ENCODE measurements at places on chromosomes 3 and 15.

DNA sequence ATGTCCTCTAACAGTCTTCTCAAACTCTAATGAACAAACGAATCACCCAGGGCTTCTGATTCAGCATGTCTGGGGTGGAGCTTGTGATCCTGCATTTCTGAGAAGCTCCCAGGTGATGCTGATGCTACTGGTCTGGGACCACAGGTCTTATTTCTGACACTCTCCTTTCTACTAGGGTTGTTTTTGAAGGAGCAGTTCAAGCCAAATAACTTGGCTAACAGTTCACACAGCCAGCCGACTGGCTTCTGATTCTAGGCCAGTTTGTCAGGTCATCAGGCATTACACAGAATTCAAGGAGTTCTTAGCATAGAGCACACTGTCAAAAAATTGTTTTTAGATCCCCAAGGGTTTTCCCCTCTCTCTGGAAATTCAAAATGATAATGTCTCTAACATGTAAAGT is 100.7 kb downstream of the TIGIT start:
- DNase-seq: no peak

GRCh38 chr3:24682141-24682547 is 187.5 kb upstream of the THRB start:
- no peak for DNase-seq

DNA sequence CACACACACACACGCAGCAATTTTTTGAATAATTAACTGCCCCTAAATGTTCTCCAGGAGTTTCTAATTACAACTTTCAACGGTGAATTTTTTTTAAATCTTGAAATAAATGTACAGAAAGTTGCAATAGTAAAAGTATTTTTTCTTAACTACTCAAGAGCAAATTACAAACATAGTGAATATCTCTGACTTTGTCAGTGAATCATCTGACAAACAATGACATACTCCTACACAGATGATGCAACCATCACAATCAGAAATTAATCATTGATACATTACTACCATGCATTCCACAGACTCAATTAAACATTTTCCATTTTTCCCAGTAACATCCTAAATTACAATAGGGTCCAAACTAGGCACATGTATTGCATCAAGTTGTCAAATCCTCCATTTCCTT is 597.3 kb downstream of the NAALADL2 start:
- no peak for DNase-seq

GRCh38 chr15:36938764-36939163 is 161.6 kb downstream of the MEIS2 start:
- DNase-seq: no peak

DNA sequence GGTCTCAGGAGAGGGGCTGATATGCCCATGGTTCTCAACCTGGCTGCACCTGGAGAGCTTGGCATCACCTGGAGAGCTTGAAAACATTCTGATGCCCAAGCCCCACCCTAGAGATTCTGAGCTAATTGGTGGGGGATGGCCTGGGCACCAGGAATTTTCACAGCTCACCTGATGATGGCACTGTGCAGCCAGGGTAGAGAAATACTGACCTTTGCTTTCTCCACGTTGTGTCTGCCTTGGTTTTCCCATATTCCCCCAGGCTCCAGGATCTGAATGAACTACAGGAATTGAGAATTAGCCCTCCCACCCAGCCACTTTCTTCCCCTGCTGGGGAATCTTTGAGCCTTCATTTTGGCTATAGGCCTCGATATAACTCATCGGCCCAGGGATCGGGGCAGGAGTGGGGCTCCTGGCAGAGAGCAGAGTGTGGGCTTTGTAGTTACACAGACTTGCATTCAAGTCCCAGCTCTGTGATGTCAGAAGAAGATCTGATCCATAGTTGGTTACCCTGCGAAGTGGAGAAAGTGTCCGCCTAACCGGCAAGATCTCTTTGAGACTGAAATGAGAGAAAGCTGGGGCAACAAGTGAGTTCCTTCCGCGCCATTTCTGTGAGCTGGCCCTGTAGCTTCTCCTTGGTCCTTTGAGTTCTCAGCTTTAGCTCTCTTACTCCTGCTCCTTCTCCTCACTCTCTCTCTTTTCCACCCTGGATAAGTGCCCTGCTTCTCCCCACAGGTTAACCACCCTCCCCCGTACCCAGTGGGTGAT is 33.1 kb upstream of the UBE2Q2 start:
- DNase-seq: peak; percentile 25

GRCh38 chr3:12198301-12198700 is 39.6 kb upstream of the TIMP4 start:
- DNase-seq: no peak

DNA sequence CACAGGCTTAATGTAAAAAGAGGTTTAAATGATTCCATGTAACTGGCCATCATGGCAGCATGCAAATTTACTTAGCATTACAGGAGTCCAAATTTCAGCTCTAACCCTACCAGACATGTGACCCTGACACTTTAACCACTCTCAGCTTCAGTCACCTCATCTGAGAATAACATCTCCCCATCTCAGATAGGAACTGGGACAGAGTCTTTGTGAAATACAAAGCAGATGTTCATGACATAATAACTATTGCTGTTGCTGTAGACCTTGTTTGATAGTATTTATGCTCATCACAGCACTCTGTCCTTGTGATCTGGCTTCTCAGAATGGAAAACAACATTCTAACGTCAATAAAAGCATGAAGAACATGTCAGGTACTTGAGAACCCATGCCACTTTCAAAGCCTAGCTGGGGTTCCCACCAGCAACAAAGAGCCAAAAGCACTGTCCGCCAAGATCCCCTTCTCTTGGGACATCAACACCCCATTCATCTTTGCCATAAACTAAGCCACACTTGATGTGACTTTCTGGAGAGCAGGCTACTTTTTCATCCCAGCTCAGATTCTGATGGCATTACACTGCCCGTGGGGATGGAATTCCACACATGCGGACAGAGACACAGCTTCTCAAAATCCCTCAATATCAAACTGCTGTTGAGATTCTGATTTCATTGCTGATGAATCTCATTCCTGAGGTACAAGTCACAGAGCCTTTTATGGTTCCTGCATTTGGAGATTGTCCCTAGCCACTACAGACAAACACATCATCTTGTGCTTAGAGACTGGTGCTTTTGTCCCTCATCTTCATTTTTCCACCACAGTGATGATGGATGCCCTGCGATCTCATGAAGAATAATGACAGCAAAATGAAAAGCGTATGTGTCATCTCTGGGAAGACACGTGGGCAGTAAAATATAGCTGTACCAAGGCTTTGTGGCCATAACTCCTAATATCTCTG is 202.7 kb downstream of the TNIK start:
- no peak for DNase-seq

GRCh38 chr15:36798794-36799193 is 219.4 kb downstream of the CDIN1 start:
- DNase-seq: no peak

- DNase-seq: no peak
Observed at GRCh38 chr15:39597751-39598185, 16.9 kb downstream of the THBS1 start.

DNA sequence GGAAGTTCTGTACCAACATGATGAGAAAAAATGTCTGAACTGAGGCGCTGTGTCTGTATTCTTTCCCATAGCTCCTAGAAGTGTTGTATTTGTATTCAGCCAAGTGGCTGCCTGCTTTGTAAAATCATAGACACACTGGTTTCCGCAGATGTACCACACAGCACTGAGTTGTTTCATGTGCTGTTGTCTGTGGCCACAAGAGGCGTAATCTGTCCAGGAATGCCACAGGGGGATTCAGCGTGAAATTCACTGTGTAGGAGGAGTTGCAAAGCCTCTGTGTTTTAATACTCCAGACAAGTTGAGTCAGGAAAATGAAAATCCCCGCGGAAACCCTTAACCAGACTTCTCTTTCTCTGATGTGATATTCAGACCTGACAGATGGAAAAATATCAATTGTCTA is 462.2 kb downstream of the NSUN3 start:
- DNase-seq: no peak

DNA sequence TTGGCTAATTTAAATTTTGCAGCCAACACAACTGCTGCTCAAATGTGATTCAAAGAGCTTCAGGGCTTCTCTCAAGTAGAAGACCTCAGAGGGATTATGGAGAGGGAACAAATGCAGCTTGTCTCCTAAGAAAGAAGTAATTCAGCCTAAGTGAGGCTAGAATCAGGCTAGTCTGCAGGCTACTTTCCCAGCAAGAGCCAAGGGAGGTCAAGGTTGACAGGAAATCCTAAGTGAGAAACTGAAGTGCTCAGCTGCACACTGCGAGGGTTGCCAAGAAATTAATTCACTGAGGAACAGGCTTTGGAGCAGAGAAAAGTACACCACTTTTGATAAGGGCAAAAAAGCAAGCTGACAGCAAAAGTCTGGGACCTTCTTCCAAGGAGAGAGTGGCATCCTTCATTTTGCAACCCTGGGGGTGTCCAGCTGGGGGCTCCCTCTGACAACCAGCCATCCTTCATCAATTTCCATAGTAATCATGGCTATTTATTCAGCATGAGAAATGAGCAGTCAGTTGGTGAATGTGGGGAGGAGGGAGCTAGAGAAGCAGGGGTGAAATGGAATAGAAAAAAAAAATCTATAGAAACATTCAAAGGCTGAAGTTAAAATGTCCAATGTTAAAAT is 646.4 kb upstream of the ADAMTS9 start:
- DNase-seq: no peak

- no peak for DNase-seq
Observed at GRCh38 chr15:100570735-100571313, 31.2 kb downstream of the LINS1 start.

DNA sequence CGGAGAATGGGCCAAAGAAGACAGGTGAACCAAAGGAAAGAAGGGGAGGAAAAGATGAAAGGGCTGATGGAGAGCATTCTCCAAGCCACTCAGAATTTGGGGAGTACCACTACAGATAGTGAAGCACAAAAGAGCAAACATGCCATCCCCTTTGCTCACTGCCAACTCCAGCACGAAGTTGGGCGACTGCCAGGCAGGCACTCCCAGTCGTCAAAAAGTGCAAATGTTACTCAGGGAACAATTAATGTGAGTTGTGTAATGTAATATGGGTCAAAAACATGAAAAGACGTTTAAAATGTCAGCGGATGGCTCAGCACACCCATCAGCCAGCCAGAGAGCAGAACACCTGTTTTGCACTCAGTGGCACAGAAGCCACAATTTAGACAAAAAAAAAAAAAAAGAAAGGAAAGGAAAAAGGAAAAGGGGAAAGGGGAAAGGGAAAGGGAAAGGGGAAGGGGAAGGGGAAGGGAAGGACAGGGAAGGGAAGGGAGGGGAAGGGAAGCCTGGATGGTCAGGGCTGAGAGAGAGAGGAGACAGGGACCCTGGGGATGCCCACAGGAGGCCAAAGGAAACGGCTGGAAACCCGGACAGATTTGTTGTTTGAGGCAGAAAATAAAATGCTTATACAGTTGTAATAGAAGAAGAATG is 82.7 kb downstream of the COL8A1 start:
- no peak for DNase-seq

- DNase-seq: no peak
Observed at GRCh38 chr3:10140996-10141546, 507 bp upstream of the VHL start.

DNA sequence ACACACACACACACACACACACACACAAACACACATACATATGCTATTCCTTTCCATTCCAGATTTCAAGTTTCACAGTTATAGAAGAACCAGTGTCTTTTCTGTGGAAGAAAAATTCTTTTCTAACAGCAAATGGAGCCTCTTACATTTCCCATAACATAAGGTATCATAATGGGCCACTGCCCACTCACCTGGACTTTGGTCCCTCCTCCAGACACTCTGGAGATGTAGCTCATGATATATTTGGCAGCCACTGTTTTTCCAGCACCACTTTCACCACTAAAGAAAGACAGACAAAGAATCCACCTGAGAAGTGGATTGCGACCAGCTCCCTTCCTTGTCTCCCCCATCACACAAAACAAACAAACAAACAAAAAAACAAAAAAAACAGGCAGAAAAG is 29.8 kb downstream of the LDHAL6B start:
- DNase-seq: no peak

DNA sequence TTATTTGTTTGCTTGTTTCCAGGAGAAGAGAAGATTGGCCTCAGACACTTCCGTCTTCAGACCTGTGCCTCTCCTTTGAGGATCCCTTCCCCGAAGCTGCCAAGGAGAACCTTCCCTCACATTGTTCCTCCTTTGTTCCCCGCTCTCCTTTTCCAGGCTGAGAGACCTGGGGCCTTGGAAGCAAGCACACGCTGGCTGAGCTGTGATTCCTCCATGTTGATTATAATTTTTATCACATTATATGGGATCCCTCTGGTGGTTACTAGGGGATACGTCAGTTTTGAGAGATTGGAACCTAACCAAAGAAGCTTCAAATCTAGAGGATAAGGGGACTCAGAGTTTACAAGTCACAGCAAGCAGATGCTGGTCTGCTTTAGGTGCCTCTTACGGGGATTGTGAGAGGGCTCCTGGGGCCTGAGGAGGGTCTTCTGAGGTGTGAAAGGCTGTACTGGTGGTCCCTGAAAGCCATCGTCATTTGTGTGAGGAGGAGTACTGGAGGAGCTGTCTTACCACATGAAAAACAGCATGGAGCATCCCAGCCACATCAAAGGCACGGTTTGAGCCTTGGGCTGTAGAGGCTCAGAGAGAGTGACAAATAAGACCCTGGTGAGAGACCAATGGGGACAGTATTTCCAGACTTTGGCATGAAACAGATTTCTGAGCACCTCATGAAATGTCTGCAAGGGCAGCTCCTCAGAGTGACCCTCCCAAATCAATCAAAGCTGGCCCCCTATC is 760.1 kb upstream of the CFAP20DC start:
- peak; percentile 10 for DNase-seq

DNA sequence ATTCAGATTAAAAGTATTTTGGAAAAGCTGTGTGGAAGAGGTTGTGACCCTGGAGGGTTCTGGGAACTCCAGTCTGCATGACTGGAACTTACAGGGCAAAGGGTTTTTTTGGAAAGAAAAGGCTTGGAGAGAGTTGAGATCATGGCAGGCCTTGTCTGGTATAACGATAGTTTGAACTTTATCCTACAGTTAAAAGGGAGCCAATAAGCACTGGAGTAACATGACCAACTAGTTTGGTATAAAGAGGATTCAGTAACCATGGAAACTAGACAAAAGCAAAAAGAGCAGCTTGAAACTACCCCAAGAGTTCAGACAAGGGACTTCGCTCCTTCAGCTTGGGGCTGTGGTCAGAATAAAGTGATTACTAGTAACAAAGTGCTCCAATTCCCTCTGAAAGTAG is 151.2 kb upstream of the TMCO5A start:
- no peak for DNase-seq

- no peak for DNase-seq
Observed at GRCh38 chr3:62237286-62237948, 135.9 kb downstream of the FEZF2 start.

DNA sequence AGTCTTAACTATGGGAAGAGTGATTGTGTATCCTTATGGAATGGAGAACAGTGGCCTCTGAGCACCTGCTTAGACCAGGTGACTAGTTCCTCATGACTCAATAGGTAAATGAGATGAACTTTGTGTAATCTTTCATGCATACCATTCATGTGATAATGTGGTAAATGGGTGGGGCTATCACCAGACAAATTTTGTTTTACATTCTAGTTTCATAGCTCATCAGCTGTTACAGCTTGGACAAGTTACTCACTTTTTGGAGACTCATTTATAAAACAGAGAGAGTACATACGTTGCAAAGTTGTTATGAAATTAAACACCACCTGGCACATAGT is 103.7 kb upstream of the TGFBR2 start:
- no peak for DNase-seq
